ENCODE measurements at places on chromosomes 7 and 10. TPM values are rescaled to one million over a fixed set of nuclear protein-coding genes. Genes with fewer than 3 reads are reported as not detected.
A peak's percentile ranks its signal among the peaks of the same experiment; 100 is the strongest.

IDI2 gene
- polyA plus RNA-seq = not detected

TMEM213 gene
- polyA plus RNA-seq = not detected

SPDYE1 gene
- polyA plus RNA-seq = 0.15 TPM

PHYH gene
- polyA plus RNA-seq = 12.0 TPM

CDK1 gene
- 7.8 TPM for polyA plus RNA-seq

ABCB8 gene
- 17.7 TPM for polyA plus RNA-seq

PNLIP gene
- polyA plus RNA-seq = not detected

DNA sequence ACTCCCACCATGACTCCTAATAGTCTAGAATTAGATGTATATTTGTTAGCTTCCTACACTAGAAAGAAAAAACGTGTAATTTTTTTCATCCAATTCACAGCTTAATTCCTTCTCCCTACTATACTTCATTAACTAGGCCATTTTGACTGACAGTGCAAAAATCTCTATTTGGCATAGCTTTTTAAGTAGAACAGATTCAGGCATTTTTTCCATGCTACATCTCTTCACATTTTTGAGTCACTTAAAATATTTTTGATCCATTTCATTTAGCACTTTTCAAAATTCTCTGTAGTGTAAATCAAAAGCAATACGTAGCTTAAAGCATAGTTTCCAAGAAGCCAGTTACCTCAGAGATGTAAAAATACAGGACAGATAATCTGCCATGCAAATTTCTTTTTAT lies 391.1 kb upstream of the NPVF start:
- no peak for DNase-seq

DNA sequence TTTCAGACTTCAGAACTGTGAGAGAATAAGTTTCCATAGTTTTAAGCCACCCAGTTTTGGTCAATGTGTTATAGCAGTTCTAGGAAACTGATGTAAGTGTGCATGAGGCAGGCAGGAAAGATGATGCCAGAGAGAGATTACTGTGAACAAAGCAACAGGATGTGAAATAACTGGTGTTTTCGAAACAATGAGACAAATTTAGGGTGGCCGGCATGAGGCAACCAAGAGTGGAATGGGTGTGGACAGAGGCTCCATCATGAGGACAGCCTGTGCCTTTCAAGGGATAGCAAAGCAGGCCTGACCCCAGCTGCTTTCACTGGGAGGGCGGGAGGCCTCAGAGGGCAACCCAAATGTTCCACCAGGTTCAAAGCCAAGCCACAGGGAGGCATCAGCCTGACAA lies 67.3 kb upstream of the UCN3 start:
- DNase-seq = no peak

- no peak for DNase-seq
Measured at GRCh38 chr7:135558881-135559280, 1.2 kb downstream of the NUP205 start.

DNA sequence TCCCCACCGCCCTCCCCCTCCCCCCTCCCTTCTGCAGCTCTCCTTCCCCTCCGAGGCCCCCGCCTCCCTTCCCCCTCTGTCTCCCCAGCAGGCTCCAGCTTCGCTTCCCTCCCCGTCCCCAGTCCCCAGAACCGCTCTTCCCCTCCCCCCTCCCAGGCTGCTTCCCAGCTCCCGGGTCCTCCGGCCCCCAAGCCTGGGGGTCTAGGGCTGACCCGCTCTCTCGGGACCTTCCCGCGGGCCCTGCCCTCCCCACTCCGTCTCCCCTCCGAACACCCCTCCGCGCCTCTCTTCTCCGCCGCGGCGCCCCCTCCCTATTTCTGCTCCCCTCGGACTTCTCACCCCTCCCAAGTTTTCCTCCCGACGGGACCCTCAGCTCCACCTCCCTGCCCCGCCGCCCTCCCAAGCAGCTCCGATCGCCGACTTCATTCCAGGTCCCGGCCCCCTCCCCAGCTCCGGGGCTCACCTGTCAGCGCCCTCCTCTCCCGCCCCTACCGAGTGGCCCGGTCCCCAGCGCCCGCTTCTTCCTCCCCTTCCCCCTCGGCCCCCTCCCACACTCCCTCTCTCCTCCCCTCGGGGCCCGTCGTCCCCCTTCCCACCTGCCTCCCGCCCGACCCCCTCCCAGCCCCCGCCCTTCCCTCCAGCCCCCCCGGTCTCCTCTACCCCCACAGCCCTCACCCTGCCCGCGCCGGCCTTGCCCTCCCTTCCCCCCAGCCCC lies 990 bp downstream of the ZNF467 start:
- no peak for DNase-seq

DNA sequence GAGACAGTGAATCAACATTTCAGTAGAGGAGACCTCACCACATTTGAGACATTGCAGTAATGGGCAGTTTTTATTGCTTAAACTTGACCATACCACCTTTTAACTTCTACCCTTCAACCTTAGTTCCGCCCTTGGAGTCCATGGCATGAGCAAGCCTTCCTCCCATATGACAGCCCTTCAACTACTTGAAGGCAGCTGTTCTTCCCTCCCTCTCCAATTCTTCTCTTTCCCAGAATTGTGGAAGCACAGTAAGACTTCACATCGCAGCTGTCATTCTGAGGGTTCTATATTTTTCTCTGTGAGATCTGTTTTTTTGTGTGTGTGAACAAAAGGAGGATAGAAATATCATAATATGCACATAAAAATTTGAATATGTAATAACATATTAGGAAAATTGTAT lies 2.2 kb upstream of the TSPAN12 start:
- no peak for DNase-seq

DNA sequence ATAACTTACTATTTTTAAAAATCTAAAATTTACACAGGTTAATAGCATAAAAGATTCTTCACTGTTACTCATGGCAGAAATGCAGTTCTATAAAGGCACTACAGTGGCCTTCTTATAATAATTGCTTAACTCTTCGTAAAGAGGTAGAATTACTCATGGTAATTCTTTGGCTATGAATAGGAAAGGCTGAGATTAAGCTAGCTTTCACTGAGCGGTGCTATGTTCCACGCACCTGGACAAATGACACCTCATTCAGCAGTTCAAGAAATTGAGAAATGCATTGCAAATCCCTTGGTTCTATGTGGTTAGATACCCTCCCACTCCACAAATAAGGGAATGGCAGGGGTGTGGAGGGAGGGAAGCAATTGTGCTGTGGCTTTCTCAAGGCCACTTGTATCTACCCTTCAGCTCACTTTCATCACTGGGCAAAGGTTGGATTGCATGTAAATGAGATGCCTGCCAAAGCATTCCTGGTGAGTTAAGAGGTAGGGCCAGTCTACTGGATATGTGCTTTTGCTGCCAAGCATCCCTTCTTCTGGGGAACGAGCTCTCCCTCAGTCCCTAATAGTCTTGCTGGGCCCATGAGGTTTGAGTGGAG lies 210.9 kb downstream of the TEX36 start:
- no peak for DNase-seq

DNA sequence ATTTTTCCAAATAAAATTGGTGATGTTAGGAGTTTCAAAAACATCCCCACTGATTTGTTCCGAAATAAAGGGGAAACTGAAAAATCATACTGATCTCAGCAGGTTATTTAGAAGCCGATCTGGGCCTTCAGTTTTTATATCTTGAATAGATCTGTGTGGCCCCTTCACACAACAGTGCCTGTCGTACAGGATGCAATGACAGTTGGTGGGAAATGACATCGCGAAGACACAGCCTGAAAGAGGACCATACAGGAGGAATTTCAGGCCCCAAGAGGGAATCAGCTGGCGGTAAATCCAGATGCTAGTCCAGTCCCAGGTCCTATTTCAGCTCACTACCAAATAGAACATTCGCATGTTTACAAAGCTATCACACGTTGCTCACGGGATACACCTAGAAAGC lies 3.0 kb downstream of the H2BK1 start:
- peak; percentile 27 for DNase-seq

- DNase-seq = no peak
Measured at GRCh38 chr7:107661865-107662379, 1.3 kb downstream of the SLC26A4 start.

- no peak for DNase-seq
Measured at GRCh38 chr7:152492952-152493351, 57.1 kb upstream of the KMT2C start.

DNA sequence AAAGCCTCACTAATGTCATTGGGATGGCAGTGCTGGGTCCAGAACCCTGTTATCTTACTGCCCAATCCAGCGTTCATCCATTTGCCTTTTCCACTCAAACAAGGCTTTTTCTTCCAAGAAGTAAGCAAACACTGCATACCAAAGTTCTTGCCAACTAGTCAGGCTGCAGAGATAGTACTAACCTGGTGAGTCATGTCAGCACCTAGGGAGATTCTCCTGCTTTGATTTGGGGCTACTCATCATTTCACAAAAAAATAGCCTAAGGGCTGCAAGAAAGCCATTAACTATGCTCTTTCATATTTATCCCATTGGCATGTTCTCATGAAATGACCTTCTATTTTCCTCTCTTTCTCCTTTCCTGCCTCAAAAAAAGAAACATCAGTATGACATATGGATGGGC lies 142.6 kb downstream of the TWIST1 start:
- no peak for DNase-seq

GRCh38 chr7:1810961-1811849 lies 141.1 kb downstream of the ELFN1 start:
- no peak for DNase-seq

GRCh38 chr7:150721970-150722373 lies 5.6 kb downstream of the GIMAP1 start:
- no peak for DNase-seq

DNA sequence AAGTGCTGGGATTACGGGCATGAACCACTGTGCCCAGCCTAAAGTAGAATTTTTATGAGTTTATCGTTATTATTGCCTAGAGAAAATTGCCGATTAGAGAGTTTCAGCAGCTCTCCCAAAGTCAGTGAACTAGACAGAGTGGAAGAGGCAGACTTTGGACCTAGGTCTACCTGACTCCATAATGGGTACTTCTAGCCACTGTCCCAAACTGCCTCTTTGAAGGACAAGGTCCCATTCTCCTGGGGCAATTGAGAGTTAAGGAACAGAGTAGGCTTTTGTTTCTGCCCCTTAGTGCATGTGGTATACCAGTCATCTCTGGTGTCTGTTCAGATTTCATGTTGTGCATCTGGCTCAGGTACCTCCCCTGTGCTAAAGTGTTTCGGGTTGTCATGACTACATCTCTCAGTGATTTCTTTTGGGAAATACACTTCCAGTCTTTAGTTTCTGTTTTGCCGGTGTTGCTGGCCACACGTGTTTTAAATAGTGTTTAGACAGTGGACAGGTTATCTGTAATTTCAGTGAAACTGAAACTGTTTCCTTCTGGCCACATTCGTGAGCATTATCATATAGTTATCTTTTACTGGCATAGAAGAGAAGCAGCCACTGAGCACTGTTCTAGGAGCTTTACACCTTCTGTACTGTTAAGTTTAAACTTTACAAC lies 4.7 kb downstream of the TMEM236 start:
- peak; percentile 54 for DNase-seq

GRCh38 chr10:70417568-70417967 lies 13.6 kb downstream of the EIF4EBP2 start:
- DNase-seq = peak; percentile 15

DNA sequence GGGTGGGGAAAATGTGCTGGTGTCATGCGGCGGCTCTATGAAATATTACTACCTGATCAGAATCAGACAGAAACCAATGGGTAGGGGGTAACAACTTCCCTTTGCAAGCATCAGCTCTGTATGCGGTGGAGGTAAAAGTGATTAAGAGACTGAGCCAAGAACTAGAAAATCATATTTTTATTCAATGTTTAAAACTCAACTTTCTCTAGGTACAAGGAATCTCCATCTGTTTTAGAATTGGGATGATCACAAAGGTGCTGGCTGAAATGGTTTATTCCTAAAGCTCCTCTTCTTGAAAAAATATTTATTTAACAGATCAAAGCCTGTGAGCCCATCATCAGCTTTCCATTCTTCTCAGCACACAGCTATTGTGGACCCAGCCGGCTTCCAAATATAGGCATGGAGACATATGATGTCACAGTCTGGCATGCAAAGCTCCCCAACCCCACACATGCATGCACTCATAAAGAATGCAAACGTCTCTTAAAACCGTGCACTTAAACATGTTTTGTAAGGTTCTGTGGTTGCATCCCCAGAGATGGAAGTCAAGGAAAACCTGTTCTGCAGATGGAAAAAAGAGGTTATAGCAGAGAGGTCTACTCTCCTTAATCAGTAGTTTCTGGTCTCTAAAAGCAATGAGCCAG lies 126.0 kb downstream of the SKIDA1 start:
- DNase-seq = no peak

DNA sequence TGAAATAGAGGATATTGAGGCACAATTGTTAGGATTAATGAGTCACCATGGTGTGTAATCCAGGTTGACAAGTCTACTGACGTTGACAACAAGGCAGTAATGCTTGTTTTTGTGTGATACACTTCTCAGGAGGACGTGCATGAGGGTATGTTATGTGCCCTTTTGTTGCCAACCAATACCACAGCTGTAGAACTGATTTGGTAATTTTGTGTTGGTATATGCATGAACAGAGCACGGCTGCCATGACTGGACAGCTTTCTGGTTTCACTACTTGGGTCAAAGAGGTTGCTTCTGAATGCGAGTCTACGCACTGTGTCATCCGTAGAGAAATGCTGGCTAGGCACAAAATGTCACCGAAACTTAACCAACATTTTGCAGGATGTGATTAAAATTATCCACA lies 32.9 kb downstream of the PHTF2 start:
- DNase-seq = peak; percentile 13

DNA sequence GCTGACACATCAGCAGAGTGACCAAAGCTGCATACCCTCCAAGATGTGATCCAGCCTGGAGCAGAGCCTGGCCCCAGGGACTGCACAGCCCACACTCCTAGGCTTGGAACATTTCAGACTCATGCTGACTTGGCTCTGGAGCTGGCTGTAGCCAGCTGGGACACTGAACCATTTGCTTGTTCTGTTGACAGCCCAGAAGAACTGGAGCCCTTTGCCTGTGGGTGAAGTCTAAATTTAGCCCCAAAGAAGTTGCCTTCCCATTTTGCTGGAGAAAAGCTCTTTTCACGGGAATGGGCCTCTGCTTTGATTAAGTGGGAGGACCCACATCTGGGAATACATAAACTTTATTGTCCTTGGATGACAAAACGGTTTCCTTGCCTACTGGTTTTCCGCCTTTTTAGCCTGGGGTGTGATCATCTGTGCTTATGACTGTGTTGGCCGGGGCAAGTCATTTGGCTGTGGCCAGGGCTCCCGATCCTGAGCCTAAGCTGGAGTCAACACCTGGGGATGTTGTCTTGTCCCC lies 186.2 kb upstream of the BMPER start:
- no peak for DNase-seq

GRCh38 chr7:48118041-48118440 lies 29.0 kb downstream of the UPP1 start:
- no peak for DNase-seq

- DNase-seq = no peak
Measured at GRCh38 chr7:28701731-28702130, 256.4 kb downstream of the TRIL start.
